Left lung (tissue), 14 donors: ENCODE measurements at places on chromosomes 6 and 20.

- DNase-seq, result no peak
Measured at GRCh38 chr6:72283571-72283970, 338.3 kb upstream of the KCNQ5 start.

GRCh38 chr20:62025832-62026563 is 39.7 kb downstream of the TAF4 start:
- DNase-seq, result peak; percentile 8

DNA sequence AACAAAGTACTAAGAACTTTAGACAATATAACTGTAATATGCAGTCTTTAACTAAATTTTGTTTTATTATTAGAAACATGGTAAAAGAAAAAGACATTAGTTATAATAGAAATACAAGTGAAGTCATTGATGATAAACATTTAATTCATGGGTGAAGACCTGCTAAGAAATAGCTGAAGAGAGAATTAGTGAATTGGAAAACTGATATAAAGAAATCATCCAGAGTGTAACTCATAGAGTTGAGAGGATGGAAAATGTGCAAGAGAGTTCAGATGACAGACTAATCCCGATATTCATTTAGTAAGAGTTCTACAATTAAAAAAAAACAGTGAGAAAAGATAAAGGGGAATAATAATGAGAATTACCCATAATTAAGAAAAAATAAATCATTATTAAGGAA is 220.7 kb upstream of the THBS2 start:
- no peak for DNase-seq

- no peak for DNase-seq
Measured at GRCh38 chr6:170160031-170160627, 130.7 kb downstream of the DLL1 start.

- no peak for DNase-seq
Measured at GRCh38 chr6:98586163-98586562, 248.2 kb upstream of the POU3F2 start.

- DNase-seq, result no peak
Measured at GRCh38 chr20:58243653-58244410, 15.4 kb upstream of the ANKRD60 start.

- DNase-seq, result no peak
Measured at GRCh38 chr6:131061041-131061750, 1.8 kb downstream of the EPB41L2 start.

- no peak for DNase-seq
Measured at GRCh38 chr6:106279179-106279578, 46.4 kb downstream of the ATG5 start.

GRCh38 chr6:158960026-158960425 is 40.0 kb downstream of the RSPH3 start:
- no peak for DNase-seq

DNA sequence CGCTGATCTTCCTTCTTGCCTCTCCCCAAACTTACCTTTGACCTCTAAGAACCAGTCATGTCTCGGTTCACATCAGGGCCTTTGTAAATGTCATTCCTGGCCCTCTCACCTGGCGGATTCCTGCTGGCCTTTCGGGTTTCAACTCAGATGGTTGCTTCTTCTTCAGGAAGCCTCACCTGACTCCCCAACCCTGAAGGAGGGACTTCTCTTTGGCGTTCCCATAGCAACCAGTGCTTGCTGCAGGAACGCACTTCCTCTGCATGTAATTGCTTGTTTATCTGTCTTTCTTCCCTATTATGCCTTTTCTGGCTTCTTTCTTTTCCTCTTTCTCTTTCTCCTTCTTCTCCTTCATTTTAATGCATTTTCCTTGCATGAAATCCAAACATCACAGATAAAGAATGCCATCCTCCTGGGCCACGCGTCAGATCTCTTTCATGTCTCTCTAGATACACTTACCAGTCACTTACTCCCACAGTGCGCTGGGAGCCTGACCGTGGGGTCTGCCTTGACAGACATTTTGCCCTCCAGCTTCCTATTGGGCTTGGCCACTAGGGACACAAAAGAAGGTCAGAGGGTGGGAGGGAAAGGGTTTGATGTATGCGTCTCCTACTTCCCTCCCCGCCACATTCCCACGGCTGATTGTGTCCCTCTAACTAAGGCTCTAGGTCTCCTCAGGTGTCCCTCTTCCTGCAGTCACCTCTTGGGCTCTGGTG is 295.7 kb upstream of the TSHZ2 start:
- DNase-seq, result no peak

GRCh38 chr6:140670021-140670420 is 1295.6 kb upstream of the CITED2 start:
- DNase-seq, result no peak

DNA sequence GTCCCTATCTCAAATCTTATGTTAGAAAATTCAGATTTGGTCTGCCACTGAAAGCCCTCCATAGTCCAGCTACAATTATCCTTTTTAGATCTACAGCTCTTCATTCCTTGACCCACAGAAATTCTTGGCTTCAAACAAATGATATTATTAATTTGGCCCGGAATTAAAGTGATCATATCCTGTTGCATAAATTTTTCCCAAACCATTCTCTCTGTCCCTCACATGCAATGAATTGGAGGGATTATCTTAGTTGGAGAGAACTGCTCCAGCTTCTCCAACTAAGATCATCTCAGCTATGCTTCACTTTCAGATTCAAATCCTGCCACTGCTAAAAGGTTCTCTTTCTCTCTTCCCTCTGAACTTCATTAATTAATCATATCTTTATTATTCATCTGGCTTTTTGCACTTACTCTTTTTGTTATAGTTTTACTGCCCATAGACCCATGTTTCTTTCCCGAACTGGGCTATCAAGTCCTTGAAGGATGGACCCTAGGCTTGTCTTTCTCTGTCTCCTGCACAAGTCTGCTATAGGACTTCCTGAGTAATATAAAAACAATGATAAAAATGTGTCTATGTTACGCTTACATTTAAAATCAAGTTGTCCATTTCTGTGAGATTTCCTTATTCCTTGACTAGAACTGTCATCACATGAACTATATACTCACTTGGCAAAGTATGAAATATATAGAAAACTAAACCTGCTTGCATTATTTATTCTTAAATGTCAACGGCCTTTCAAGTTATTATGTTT is 493.9 kb upstream of the MARCKS start:
- DNase-seq, result no peak

- no peak for DNase-seq
Measured at GRCh38 chr6:123570813-123571684, 65.7 kb downstream of the TRDN start.

GRCh38 chr6:24795106-24795505 is 3.6 kb downstream of the ARMH2 start:
- no peak for DNase-seq

DNA sequence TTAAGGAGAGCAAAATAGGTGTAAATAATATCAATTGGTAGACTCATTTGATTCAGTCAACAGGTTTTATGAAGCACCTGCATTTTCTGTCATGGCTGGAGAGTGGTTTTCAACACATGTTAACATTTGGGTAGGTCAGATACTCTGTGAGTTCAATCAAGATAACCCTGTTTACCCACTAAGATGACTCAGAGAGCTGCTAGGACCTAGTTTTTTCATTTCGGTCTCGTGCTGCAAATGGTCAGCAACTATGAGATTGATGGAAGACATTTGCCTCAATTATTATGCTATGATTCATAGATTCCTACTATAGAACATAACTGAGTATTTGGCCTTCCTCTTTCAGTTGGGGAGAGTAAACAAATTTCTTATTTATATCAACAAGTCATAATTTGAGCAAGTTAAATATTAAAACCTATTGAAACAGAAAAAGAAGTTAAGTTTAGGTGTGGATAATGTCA is 391.4 kb upstream of the CITED2 start:
- DNase-seq, result no peak

DNA sequence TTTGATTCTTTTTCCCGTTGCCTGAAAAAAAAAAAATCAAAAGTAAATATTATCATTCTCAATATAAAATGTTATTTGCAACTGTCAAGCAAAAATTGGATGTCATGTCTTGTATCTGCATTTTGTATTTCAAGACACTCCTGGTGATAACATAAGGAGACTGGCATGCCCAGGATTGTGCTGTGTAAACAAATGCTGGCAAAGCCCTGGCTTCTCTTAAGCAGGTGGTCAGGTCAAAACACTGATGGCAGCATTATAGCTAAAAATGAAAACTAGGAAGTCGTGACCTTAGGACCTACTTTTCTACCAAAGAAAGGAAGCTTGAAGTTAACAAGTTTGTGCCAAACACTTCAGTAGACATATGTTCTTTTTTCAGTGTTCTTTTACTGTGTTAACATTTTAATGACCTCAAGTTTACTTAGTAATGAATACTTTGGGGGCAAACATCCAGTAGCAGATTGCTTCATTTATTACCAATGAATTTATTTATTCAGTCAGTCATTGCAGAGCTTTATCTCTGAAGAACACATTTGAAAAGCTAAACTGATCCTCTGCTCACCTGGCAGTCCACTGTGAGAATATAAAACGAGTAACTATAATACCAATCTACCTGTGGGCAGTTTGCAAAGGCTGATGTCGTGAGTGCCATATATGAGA is 243.1 kb upstream of the FLRT3 start:
- no peak for DNase-seq

GRCh38 chr20:45429618-45430017 is 13.7 kb downstream of the PIGT start:
- no peak for DNase-seq

DNA sequence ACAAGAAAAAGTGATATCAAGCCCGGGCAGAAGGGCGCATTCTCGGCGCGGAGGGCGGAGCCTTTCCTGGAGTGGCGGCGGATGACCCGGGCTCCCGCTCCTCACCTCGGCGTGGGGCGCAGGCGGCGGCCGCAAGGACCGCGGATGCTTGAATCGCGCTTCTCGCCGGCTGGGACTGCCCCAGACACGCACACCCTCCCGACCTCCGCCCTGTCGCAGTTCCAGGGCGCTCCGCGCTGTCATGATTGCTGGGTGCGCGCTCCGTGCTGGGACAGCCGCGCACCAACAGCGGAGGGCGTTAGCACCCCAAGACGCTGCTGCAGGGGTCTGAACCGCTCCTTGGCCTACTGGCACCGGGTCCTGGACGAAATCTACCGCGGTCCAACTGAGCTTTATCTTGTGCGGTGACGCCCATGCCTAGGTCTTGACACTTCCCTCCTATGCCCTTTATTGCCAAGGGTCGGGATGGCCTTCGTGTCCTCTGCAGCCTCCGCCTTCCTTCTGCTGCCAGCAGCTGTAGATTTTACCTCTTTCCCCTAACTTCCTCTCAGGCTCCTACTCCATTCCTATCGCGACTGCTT is 43.3 kb downstream of the IRAK1BP1 start:
- DNase-seq, result peak; percentile 19

GRCh38 chr6:25302677-25303128 is 23.5 kb downstream of the CARMIL1 start:
- peak; percentile 44 for DNase-seq

DNA sequence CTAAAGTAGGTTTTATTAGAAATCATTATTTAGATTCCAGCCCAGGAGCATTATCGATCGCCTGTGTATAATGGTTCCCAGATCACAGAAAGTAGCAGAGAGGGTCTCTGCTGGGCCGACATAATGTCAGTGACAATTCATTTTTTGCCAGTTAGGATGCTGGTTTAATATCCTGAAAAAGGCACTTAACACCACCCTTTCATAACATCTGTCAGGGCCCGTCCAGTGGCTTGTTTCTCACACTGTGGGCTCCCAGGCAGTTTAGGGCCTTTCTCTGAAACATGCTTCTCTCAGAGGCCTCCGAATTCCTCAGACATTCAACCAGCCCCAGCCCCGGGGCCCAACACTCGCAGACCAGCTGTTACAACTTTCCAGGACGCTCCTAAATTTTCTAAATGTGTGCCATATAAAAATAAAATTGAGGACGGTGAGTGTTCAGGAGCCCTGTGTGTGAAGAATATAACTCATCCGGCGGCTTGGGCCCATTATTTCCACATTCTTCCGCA is 108.6 kb upstream of the EYA4 start:
- no peak for DNase-seq

- no peak for DNase-seq
Measured at GRCh38 chr6:113143206-113143605, 713.9 kb upstream of the MARCKS start.

DNA sequence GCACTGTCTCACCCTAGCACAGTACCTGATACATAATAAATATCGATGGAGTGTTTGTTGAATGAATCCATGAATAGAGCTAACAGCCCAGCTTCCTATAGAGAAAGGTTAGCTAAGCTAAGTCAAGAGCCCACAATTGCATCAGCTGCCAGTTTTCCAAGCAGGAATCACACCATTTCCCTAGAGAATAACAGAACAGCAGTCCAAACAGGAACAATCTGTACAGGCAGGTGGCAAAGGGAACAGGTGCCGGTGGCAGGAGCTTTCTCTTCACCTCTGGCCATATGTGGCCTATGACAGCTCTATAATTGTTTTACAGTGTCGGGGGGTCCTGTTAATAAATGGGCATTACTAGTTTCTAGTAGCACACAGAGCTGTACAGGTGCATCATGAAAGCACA is 38.8 kb downstream of the ISM1 start:
- DNase-seq, result no peak

GRCh38 chr6:118223316-118223715 is 316.3 kb downstream of the SLC35F1 start:
- DNase-seq, result no peak

DNA sequence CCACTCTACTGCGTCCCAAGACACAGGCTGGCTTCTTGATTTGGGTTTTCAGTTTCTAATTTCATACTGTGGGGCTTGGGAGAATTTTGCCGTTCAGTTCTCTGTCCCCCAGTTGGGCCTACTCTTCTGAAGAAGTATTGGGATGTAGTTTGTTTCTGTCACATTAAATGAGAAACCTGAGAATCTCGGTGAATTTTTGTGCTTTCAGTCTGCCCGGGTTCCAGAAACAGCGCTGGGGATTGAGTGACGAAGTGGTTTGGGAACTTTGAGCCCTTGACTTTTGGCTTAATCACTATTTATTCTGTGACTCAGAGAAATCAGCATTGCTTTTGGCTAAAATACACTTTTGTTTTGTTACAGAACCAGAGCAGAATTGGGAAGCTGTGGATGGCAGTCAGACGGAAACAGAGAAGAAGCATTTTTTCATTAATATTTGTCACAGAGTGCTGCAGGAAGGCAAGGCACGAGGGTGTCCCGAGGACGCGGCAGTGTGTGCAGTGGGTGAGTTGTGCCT is 74.0 kb downstream of the IGF2R start:
- no peak for DNase-seq

- no peak for DNase-seq
Measured at GRCh38 chr20:51688600-51689244, 79.5 kb downstream of the ATP9A start.

- no peak for DNase-seq
Measured at GRCh38 chr6:134979142-134979541, 29.2 kb upstream of the ALDH8A1 start.

DNA sequence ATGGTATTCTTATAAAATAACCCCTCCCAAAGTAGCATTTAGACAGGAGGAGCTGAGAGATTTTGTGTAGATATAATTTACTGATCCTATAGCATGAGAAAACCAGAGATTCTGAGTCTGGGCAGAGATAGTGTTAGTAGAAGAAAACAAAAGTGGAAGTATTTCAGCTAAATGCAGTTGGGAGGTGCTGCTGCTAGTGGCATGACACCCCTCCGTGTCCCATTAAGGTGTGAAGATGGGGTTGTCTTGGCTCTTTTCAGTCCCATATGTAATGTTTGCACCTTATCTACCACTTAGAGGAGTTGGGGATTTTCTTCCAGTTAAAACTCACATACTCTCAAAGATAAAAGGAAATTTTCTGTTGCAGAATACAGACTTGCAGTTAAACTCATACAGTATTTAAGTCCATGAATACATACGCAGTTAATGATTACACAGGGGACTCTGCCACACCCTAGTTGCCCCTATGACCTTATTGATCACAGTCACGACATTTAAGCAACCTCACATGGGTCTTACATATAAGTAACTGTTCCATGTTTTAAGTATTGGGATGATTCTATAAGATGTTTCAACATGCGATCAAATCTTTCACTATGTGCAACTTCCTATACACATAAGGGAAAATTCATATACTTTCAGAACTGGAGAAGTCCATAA is 11.5 kb downstream of the TAAR2 start:
- DNase-seq, result no peak
